ENCODE measurements at places on chromosomes 13 and 19. TPM values are rescaled to one million over a fixed set of nuclear protein-coding genes. Genes with fewer than 3 reads are reported as not detected.

- no peak for DNase-seq
Observed at GRCh38 chr19:32800754-32801153, 68.8 kb downstream of the SLC7A9 start.

GRCh38 chr19:40543029-40543597 is 33.6 kb upstream of the SHKBP1 start:
- no peak for DNase-seq

DNA sequence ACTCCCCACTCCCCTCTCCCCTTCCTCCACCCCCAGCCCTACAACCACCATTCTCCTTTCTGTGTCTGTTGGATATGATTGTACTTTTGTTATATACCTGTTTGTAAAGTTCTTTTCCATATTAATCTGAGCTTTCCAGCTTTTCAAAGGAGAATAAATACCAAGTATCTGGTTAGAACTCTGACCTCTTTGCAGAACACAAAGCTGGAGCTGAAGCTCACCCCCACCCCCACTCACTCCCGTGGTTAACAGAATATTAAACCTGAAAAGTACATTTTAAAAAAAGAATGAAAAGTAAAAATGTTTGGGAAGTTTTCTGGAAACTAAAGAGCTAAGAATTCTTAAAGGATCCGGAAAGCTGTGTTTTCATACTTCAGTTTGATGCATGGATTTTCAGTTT is 155.2 kb upstream of the RNF113B start:
- no peak for DNase-seq

DNA sequence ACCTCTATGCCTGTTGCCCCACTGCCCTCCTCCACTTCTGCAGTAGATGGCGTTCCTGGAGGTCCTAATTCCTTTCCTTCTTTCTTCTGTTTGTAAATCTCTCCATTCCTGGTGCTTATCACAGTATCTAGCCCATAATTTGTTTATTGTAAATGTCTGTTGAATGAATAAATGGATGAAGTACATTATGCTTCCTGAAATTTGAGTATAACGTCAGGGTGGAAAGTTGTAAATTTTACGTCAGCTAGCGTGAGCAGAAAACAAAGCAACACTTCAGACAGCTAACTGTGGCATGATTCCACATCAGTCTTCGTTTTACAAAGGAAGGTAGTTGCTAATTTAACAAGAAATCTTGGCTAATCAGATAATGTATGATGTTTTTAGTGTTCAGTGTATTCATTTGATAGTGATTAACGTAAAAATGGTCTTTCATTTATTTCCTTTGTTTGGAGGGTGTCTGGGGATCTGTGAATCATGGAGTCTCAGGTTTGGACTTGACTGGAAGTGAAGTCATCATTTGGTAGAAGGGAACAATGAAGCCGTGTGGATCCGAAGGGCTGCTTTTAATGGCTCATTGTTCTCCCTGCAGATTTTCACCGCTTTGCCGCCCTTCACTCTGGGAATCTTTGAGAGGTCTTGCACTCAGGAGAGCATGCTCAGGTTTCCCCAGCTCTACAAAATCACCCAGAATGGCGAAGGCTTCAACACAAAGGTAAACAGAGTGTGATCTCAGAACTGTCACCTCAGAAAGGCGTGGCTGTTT is 215.1 kb downstream of the SHISA2 start:
- no peak for DNase-seq

DNA sequence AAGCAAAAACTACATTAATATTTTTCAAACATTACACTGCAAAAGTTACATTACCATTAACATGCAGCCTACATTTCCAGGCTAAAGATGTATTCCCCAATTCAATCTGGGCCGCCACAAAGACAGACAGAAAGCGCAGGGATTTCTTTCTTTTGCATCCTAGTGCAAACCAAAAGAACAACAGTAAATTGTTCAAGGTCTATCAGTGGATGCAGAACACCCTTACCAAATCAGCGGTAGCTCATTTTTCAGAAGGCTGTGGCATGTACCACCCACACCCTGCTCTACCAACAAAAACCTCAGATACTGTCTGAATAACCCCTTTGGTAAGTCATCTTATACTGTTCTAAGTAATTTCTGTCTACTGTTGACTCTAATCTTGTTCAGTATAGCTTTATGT is 3.6 kb downstream of the TPT1 start:
- no peak for DNase-seq

The ANGPTL4 gene
- total RNA-seq = 0.82 TPM
